Skeletal muscle cell (primary cell): ENCODE measurements at places on chromosomes 12 and 14.

DNA sequence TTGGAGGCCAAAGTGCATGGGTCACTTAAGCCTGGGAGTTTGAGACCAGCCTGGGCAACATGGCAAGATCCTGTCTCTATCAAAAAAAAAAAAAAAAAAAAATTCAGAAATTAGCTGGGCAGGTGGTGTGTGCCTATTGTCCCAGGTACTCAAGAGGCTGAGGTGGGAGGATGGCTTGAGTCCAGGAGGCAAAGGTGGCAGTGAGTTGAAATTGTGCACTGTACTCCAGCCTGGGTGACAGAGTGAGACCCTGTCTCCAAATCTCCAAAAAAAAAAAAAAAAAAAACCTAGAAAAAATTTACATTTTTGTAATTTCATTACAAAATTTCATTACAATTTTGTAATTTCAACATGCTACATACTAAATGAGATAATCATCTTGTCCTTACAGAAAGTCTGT, 42.7 kb downstream of the SYNE2 start:
- no peak for DNase-seq

- no peak for DNase-seq
Measured at GRCh38 chr12:106063826-106064720, 74.7 kb downstream of the NUAK1 start.

DNA sequence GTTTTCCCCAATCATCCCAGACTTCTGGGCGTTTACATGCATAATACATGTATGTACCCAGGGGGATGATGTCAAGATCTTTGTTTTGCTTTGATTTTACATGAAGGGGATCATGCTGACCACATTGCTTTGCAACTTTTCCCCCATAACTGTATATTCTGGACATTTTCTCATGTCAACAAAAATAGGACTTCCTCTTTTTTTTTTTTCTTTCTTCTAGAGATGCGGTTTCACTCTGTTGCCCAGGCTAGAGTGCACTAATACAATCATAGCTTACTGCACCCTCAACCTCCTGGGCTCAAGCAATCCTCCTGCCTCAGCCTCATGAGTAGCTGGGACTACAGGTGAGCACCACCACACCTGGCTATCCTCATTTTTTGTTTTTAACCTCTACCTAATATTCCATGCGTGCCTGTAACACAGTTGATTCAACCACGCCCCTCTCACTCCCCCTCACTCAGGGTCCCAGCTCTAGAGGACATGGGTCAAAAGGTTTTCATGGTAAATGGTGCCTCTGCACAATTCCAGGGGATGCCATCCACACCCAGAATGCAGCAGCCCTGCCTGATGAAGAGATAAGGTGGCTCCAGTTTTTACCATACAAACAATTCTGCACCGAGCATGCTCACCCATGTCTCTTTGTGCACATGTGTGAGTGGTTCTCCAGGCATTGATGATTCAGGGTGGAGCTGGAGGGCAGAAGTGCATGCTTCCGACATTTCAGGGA, 32.0 kb upstream of the CIPC start:
- no peak for DNase-seq

DNA sequence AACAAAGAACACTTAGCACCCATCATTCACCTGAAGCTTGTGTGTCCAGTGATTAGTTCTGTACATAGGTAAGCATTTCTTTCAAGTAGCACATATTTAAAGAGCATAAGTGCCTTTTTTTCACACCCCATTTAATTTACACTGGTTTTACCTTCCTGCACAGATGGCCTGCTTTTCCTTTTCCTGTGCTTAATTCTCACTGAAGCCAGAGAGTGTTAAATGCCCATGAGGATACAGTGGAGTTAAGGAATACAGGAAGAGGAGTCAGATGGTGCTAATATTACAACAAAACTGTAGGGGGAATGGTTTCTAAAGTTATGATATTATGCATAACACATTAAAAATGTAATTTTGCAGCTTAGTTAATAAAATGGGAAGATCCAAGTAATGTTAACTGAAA, 31.0 kb upstream of the SLC38A1 start:
- DNase-seq: no peak

- no peak for DNase-seq
Measured at GRCh38 chr12:79514730-79515529, 175.8 kb downstream of the PAWR start.

DNA sequence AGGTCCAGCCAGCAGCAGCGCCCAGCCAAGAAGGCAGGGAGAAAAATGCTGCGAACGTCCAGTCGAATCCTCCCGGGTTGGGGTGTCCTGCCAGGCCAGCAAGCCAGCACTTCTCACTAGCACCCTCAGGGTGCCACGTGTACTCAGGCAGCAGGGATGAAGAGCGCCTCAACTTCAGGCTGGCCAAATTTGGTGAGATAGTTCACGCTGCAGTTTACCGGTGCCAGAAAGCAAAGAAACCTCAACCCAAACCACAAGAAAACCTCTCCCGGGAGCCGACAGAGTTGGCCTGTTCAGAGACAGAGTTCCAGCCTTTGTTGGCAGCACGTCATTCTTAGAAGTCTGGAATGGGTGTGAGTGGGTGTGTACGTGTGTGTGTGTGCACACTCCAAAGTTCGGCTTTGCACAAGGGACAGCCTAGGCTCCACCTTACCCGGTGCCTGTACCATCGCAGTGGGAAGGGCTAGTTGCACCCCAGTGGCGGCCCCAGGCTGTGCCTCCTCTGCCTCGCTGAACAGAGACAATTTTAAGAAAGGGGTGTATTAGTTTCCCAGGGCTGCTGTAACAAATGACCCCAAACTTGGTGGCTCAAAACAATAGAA, 42.1 kb downstream of the ELK3 start:
- no peak for DNase-seq

DNA sequence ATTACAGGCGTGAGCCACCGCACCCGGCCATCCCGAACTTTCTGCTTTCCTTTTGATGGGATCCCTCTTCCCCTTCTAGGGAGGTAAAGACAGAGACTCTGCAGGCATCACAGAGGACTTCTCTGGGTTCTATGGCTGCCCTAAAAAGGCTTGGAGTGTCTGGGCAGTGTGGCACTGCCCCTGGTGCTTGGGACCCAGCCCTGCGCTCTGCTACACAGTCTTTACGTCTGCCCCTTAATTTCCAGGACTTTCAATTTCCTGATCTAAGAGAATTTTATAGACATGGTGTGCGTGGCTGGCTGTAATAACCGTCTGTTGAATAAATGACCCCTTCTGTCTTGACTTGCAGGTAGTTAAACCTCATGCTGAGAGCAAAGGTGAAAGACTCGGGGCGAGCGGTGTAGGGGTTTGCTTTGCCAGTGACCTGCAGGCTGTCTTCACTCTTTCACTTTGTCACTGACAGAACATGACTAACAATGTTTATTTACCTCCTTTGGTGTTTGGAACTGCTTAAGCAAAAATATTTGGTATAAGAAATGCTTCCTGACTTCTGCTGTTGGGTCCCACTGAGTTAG, 110.9 kb upstream of the MAP1LC3B2 start:
- no peak for DNase-seq

- DNase-seq: no peak
Measured at GRCh38 chr12:753611-754472, 1.5 kb downstream of the WNK1 start.

DNA sequence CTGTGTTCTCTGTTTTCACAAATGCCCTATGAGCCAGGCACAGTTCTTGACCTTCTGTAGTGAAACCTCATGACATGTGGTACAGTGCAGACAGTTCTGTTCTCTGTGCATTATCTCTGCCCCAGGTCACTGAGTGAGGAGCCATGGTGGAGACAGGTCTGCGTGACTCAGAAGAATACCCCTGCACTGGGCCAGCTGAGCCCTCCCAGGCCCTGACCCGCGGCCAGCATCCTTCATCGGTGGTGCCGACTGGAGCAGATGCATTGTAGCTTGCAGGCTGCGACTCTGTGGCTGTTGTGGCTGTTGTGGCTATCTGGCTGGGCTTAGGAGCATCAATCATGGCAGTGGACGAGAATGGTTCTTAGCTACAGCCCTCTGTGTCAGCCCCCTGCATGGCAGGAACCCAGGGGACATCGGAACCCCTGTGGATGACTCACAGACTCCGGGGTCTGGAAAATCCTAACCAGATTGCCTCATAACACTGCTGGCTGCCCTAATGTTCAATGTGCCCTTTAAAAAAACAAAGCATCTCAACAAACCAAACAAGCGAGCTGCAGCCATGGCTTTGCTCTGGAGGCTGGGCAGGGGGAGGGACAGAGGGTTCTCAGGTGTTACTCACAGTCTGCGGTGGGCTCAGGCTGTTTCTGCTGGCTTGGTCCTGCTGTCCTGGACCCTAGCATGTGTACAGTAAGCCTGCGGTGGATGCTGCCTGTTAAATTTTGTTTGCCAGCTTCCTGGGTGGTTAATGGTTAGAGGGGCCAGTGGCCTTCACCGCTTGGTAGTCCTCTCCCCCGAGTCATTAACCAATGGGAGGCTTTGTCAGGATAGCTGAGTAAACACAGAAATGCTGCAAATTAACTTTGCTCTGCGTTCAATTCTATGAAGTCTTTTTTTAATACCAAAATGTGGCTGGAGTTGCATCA, at the start of gene SERPINA6:
TSS of gene SERPINA6 (minus strand) at position 689 of the 923 bp plus-strand sequence. CDS start 8,688 bp downstream, outside the sequence.
- peak; percentile 47 for DNase-seq

GRCh38 chr12:202081-202731, 11.8 kb downstream of the SLC6A12 start:
- no peak for DNase-seq

DNA sequence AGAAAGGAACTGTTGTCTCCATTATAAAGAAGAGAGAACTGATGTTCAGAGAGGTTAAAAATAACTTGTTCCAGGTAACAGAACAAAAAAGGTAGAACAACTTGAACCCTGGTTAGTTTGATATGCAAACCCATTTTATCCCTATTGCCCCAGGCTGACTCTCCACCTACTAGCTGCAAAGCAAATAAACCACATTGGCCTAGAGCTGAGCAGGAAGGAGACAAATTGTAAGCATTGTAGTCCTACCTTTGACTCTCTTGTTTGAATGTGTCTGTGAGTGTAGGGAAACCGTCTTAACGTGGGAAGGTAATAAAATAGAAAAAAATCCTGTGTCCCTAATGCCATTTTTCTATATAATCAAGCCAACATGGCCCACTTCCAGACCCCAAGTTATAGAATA, 126.4 kb downstream of the CCER1 start:
- no peak for DNase-seq

- DNase-seq: no peak
Measured at GRCh38 chr14:68172216-68172615, 352.6 kb downstream of the RAD51B start.
